ENCODE measurements at places on chromosomes 5 and 9.

GRCh38 chr5:154842689-154843530, 7.5 kb downstream of the FAXDC2 start:
- DNase-seq: no peak

GRCh38 chr9:84620338-84620737, 49.2 kb upstream of the NTRK2 start:
- no peak for DNase-seq

DNA sequence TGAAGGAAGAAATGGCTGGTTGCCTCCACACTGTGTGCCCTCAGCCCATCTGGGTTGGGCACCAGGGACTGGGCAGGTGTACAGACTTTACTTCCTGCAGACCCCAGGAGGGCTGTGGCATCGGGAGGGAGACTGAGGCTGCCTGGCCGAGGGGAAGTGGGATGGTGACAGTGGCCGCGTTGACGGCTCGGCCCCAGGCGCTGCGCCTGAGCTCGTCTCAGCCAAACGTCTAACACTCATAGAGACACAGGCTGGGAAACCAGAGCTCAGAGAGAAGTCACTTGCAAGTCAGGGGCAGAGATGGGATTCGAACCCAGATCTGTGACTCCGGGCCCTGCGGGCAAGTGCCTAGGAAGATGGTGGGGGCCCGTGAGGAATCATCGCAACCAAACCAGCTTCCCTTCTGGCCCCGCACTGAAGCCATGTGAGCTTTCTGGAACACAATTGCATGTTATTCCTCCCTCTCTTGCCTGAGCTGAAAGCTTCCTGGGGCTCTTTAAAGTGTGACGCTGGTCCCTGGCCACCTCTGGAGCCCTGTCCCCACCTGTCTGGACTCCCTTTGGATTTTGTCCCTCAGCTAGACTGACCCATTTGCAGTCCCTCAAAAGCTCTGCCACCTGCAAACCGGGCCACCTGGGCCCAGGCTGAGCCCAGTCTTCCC, 53.1 kb upstream of the FUBP3 start:
- DNase-seq: no peak

DNA sequence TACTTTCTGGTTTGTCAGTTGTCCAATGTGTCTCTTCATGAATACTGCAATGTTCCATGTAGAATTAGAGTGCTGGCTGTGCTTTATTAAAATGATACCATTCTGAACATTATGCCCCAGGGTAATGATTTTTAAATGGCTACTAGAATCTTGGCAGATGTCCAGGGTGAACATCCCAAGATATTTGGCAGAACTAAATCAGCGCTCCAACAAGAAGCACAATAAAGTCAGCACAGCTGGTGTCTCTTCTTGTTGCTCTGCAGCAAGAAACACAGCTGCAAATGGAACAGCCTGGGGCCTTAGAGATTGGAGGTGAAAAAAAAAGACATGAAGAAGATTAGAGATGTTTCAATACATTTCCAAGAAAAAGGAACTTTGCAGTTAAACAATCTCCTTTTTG, 248.3 kb downstream of the CDH18 start:
- no peak for DNase-seq

- DNase-seq: no peak
Measured at GRCh38 chr5:10321882-10322281, 14.2 kb upstream of the CMBL start.

DNA sequence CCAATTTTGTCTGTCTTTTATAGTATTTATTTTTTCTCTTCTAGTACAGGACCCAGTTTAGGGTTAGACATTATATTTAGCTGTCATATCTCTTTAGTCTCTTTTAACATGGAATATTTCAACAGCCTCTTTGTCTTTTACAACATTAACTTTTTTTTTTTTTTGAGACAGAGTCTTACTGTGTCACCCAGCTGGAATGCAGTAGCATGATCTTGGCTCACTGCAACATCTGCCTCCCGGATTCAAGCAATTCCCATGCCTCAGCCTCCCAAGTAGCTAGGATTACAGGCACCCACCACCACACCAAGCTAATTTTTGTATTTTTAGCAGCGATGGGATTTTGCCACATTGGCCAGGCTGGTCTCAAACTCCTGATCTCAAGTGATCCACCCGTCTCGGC, 90.1 kb downstream of the ADAMTS6 start:
- DNase-seq: no peak

DNA sequence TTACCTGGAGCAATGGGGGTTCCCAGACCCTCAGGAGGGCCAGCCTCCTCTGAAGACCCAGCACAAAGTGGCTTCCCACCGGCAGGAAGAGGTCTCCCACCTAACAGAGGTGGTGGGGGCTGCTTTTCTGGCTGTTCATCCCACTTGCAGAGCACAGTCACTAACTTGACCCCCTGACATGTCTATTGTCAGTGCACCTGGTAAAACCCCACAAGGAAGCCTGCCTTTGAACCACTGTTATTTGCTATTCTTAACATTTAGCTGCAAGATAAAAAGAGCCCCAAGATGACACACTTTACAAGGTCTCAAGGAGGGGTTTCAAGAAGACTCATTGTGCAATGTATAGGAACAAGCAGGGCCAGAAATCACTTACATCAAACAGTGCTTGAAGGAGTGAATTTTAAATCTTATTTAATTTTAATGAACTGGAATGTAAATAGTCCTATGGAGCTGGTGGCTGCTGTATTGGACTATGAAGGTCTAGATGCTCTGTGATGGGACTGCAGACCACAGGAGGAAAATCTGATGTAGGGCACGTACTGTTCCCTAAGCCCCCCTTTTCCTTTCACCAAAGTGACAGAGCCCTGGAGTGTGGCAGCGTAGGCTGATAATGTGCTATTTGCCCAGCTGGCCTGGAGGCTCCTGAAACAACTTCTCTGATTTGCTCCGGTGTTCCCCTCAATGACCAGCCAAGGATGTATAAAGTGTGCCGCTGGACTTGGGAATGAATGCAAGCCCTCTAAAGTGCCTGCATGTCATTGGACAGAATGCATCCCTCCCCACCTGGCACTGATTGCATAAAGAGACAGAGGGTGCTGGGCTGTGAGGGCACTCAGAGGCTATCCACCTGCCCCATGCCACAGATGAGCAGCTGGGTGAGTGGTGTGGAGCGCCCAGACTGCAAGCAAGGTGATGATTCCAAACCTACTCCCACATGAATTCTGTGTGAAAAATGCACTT, 80.2 kb downstream of the PTPN3 start:
- DNase-seq: no peak

DNA sequence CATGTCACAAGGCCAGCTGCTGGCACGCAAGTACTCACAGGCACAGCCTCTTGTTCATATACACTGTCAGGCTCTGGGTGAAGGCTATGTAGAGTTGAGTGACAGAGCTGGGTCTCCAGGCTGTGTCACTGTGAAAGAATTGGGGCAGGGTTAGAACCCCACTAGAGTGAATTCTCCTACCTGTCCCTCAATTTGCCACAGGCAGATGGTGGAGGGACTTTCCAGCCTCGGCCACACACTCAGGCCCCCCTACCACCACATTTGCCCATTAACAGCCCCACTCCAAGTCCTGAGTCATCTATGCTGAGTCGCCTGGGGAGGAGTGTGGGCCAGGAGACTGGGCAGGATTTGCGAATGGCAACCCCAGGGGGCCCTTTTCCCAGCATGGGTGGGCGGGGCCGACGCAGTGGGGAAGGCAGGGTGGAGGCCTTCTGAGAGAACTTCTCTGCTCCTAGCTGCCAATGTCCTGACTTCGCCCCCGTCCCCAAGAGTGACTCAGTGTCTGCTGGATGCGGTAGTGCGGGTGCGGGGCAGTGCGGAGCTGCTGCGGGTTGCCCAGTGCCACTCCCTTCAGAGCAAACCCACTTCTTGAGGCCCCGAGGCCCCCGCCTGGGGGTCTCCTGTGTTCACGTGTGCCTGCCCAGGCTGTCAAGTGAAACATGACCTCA, 50.3 kb upstream of the PSD2 start:
- DNase-seq: no peak

GRCh38 chr5:146644831-146645230, 128.8 kb upstream of the GPR151 start:
- DNase-seq: no peak

GRCh38 chr5:32961059-32961415, 249.9 kb downstream of the NPR3 start:
- DNase-seq: no peak

GRCh38 chr9:129557192-129558036, 63.5 kb downstream of the C9orf50 start:
- no peak for DNase-seq

GRCh38 chr9:22170556-22170955, 161.5 kb upstream of the CDKN2B start:
- no peak for DNase-seq

- DNase-seq: no peak
Measured at GRCh38 chr9:15086156-15086763, 176.0 kb upstream of the FREM1 start.
